Vagina (tissue), 2 donors: ENCODE measurements at places on chromosomes 6 and 20.
A peak's percentile ranks its signal among the peaks of the same experiment; 100 is the strongest.

- no peak for DNase-seq
Observed at GRCh38 chr6:136201732-136202131, 48.4 kb downstream of the MTFR2 start.

DNA sequence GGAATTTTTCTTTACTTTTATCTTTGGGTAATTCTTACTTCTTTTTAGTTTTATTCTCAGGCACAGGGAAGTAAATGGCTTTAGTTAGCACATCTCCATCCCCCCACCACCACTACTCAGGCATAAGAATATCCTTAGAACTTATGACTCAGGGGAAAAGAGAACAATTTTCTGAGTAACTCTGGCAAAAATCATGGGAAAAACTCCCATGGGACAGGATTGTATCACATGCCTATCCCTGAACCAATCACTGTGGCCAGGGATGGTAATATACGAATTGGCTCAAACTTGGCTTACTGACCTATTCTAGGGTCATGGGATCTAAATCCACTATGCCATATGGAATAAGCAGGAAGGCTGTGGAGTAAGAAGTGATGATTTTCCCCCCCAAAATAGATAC, 339.1 kb downstream of the BTBD3 start:
- DNase-seq: no peak

GRCh38 chr20:25036331-25036936, 21.5 kb downstream of the ACSS1 start:
- no peak for DNase-seq

GRCh38 chr20:36773107-36773596, 411 bp downstream of the DSN1 start:
- no peak for DNase-seq

- no peak for DNase-seq
Observed at GRCh38 chr6:108947114-108947854, 99.1 kb downstream of the ARMC2 start.

DNA sequence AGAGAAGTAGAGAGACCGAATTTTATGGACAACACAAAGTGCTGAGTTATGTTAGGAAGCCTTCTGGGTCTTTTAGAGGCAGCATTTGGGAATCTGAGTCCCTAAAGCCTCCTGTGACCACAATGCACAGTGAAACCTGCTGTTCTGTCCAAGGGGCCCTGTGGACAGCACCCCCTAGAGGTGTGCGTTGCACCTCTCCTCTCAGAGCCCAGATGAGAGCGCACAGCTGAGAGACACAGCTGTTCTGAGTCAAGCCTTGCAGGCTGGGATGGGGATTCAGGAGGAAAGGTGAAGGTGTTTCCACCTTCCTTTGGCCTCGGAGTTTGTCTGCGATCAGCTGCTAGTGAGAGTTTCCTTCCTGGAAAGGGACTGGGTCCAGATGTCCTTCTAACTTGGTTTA, 13.0 kb downstream of the PCK1 start:
- no peak for DNase-seq

DNA sequence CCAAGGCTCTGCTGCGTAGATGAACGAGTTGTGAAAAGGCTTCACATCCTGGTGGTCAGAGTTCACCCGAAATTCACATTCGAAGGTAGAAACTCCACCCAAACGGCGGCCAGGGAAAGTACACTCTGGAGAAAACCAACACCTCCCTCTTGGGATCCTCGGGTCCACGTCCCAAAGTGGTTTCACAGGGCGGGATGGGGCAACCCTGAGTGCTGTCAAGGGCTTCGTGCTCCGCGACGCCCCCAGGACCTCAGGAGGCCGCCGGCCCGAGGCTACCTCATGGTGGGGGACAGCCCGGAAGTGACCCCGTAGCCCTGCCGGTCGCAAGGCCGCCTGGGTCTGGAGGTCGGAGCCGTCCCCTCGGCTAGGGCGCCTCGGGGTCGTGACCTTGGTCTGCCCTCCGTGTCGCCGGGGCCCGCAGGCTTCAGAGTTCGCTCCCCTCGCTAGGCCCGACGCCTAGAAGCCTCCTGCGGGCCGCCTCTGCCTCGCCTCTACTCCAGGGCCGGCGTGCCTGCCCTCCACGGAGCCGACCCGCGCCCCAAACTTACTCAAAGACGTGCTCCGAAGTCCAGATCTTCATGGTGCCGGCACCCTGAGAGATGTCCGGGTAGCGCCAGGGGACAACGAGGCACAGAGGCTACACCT, at the start of gene PRELID3B:
PRELID3B (minus strand) TSS at position 636 of the 645 bp plus-strand sequence; CDS start at position 580, 56 bp downstream.
- DNase-seq: no peak

DNA sequence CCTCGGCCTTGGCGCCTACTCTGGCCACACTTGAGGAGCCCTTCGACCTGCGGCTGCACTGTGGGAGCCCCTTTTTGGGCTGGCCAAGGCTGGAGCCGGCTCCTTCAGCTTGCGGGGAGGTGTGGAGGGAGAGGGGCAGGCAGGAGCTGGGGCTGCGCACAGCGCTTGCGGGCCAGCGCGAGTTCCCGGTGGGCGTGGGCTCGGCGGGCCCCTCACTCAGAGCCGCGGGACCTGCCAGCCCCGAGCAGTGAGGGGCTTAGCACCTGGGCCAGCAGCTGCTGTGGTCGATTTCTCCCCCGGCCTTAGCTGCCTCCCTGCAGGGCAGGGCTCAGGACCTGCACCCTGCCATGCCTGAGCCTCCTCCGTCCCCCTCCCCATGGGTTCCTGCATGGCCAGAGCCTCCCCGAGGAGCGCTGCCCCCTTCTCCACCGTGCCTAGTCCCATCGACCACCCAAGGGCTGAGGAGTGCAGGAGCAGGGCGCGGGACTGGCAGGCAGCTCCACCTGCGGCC, 136.8 kb downstream of the EPHA7 start:
- DNase-seq: no peak

- no peak for DNase-seq
Observed at GRCh38 chr6:54094293-54094692, 16.9 kb upstream of the MLIP start.

DNA sequence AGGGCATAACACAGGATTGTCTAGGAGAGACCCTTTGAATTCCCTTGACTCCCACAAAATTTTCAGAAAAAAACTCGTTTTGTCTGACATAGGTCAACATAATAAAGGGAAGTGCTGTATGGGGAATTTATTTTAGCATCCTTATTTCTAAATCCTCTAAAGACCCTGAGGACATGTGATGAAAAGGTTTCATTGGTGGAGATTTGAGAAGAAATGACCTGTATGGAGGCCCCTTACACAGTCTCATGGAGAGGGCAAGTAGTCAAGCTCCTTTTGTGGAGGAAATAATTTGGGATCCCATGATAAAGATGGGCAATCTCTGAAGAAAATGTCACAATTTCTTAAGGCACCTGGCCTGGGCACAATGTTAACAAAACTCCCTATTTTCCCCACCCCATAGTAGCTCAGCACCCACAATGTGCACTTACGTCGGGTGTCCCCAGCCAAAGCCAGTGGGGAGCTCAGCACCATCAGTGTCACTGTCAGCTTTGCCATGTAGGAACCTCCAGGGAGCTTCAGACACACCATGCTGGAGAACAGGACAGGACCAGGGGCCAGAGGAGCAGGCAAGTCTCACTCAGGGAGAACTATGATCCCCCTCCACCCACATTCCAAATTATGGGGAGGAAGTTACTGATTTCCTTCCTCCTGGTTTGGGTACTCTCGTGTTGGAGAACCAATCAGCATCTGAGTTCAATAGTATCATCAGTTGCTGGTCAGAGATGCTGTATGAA, at the start of gene HLA-DRB5:
HLA-DRB5 (minus strand) TSS at position 591 of the 734 bp plus-strand sequence; CDS start at position 528, 63 bp downstream.
- no peak for DNase-seq

GRCh38 chr6:126376682-126377081, 36.8 kb downstream of the CENPW start:
- DNase-seq: no peak

- DNase-seq: no peak
Observed at GRCh38 chr6:152815230-152815872, 64.8 kb downstream of the VIP start.

GRCh38 chr6:151240791-151241642, 1.2 kb downstream of the AKAP12 start:
- no peak for DNase-seq

DNA sequence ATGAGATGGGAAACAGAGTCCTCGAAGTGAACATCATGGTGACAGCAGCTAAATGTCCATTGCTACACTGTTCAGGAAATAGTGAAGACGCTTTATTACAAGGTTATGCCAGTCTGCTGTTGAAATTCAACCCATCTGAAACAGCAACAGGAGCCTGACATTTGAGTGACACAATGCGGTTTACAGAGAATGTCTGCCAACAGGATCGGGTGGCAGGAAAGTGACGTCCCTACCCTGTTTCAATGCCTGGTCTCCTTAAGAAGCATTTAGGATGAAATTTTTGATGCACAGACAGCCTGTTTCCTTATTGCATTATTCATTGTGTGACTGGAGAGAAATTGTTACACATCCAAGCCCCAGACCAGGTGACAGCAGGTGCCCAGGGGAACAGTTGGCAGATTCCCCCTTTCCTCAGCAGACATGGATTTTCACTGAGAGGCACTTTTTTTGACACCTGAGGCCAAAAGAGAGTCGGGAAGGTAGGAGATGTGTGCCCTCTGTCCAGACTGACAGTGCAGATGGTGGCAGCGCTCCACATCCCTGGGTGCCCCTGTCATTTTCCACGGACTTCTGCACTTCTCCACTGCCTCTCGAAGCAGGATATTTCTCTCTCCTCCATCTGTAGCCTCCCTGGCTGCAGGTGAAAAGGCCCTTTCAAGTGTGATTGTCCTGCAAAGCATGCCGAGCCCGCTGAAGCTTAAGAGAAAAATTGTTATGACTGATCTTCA, 87.9 kb downstream of the BFSP1 start:
- no peak for DNase-seq

DNA sequence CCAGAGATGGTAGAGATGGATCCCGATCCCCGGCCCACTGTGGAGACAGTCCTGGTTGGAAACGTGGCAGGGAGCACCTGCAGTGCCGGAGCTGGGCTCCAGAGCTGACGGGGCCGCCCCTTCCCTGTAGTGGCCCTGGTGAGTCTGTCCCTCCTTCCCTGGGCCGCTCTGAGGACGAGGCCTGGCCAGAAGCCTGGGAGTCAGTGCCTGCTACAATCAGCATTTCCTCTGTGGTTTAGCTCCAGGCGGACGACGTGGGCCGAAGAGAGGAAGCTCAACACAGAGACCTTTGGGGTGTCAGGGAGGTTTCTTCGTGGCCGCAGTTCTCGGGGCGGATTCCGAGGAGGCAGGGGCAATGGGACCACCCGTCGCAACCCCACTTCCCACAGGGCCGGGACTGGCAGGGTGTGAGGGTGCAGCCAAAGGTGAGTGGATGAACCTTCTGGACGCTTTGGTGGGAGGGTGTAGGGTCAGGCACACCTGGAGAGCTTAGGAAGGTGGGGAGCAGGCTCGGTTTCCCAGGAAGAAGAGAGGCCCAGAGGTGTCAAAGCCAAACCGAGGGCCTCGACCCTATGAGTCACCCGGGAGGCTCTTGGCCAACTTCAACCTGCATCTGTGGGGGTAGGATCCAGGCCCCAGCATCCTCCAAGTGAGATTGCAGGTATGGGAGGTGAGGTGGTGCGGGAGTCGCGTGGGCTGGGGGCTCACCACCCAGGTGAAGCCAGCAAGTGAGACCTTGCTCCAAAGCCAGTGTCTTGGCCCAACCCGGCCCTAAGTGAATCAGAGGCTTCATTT, 9.9 kb downstream of the PSMA7 start:
- DNase-seq: no peak

GRCh38 chr20:48879612-48880245, 41.8 kb upstream of the ARFGEF2 start:
- no peak for DNase-seq

DNA sequence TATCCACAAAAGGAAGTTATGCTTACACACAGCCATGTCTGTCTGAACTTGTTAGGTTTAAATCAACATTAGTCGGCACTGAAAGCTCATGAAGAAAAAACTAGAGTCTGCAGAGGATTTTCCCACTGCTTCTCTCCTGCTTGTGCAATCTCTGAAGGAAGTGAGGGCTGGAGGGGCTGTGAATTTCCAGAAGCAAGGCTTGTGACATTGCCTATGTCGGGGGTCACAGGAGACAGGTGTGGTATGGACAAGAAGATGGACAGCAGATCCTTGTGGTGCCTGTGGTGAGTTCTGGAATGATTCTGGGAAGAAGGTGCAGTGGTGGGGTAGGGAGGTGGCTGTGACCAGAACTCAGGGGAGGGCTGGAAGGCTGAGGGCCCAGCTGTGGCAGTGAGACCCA, 84.3 kb upstream of the TRAF3IP2 start:
- peak; percentile 49 for DNase-seq

- DNase-seq: no peak
Observed at GRCh38 chr6:153373869-153374268, 242.8 kb upstream of the RGS17 start.

GRCh38 chr6:113315879-113316278, 541.3 kb upstream of the MARCKS start:
- DNase-seq: no peak

DNA sequence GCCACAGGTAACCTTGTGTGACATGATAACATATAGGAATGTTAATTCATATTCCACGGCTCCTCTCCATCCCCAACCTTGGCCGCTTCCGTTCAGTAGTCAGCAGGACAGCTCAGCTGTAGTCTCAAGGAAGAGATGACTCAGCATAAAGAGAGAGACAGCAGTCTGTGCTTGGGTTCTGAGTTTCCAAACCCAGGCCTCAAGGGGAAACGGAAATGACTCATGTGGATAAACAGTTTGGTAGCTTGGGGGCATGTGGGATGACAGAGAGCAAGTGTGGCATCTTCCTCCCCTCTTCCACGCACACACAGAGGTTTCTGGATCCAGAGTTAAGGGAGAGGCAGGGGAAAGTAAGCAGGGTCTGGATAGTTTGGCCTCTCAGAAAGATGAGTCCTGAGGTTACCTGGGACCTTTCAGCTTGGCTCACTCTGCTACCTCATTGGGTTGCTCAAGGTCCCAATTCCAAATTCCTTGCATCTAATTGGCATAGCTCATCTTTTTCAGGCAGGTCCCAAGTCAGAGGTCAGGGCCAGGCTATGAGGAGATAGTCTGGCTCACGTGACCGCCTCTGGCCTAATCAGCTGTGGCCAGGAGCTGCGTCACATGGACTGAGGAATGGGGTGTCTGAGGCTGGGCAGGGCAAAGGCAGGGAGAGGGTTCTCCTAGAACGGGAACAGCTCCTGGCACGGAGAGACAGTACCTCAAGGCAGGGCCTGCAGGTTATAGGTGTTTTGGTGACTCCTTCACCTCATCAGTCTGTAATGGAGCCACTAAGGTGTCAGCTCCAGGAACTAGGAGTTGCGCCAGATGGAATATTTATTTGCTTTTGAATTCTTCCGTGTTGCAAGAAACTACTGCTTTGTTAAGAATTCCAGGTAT, 36.5 kb upstream of the MLN start:
- DNase-seq: no peak

DNA sequence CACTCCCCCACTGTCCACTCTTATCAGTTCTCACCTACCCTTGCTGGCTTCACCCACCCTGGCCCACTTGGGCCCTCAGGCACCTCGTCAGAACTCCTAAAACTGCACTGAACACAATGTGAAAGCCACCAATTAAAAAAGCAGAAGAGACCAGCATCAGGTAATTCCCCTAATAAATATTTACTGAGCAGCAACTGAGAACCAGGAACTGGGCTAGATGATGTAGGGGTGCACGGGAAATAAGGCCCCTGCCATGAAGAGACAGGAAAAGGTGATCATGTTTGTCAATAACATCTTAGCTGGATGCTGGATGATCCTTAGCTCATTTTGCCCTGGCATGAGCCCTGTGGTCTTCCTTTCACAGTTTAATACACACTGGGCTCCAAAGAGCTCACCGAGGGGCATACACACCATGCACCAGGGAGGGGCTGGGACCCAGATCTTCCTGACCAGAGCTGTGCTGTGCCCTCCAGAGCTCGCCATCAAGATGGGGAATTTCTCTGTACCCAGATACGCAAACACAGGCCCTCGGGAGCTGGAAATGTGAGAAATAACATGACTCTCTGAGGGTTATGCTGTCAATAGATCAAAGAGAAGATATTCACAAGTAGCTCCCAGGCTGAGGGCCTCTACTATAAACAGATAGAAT, 113.6 kb upstream of the SLC22A16 start:
- no peak for DNase-seq

GRCh38 chr6:106178900-106179299, 92.8 kb downstream of the PRDM1 start:
- DNase-seq: no peak
